Lung (tissue), 17 donors: ENCODE measurements at places on chromosomes 4 and X. TPM values are rescaled to one million over a fixed set of nuclear protein-coding genes. Genes with fewer than 3 reads are reported as not detected.

DNA sequence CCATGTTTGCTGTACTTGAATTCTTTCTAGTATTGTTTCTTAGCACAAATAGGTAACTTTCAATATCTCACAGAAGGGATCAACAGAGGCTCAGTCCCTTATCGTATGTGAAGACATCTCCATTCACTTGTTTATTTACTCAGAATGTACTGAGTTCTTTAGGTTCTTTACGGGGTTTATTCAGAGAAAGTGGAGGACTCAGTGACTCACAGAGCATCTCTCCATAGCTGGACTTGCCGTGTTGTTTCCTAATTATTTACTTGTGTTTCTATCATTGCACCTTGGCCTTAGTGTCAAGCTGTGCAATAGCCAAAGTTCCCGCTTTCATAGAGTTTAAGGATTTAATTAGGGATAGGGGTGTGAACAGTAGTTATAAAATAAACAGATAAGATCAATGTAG, 57.1 kb downstream of the RHOH start:
- no peak for DNase-seq

NPY5R gene
- polyA plus RNA-seq, result 0.10 TPM

- no peak for DNase-seq
These were observed 57.9 kb upstream of the HPSE start for GRCh38 chr4:83392562-83392961.

DNA sequence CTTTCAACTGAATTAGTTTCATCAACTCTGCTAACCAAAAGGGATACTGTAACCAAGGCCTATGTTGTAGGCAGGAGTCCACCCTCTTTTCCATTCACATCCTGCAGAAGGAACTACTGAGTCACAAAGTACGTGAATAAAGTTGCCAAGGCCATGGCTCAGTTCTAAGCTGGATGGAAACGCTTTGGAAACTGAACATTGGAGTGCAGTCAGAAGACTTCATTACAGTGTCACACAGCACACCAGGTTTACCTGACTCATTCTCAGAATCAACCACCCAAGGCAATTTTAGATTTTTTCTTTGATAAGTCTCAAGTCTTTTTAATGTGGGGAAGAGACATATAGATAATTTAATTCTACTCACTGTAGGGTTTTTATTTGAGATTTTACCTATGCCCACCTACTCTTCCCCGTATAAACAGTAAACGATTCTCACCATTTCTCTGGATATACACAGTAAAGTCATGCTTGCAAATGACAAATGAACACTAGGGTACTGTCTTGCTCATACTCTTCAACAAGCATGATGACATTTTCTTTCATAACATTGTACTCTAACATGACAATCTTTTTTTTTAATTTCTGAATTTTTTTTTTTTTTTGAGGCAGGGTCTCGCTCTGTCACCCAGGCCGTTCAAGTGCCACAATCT, 58.9 kb upstream of the RBM47 start:
- no peak for DNase-seq

DNA sequence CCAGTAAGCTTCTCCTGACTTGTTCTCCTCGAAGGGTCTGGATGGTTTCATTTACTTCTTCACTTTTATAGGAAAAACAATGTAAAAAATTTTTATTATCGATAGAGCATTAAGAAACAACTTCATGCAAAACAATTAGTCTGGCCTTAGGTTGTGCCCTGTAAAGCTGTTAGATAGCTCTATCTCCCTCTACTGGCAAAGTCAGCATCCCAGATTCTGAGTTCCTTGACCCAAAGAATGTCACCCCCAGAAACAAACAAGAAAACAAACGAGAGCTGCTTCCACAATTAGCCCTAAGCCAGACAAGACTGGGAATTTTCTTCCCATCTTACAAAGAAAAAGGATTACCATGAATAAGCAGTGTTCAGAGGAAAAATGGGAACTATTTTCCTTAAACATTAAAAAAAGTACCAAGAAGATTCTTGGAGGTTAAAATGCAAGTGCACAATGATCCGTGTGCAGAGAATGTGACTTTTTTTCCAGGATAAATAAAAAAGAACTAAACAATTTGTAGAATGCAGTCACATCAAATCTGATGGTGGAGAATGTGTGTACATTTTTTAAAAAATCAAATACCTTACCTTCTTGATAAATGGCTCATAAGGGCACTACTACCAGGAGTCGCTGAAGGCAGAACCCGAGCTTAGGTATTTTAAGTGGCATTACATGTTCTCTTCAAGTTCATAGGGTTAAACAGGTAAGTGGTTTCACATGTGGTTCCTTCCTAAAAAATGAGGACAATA, 293.2 kb downstream of the FBXO8 start:
- peak; percentile 13 for DNase-seq

L1CAM gene
- 0.20 TPM for polyA plus RNA-seq

- no peak for DNase-seq
These were observed 242.2 kb downstream of the PDGFC start for GRCh38 chr4:156729416-156729815.

GRCh38 chr4:30744957-30745640, 24.9 kb downstream of the PCDH7 start:
- no peak for DNase-seq

- no peak for DNase-seq
These were observed 22.3 kb upstream of the XPNPEP2 start for GRCh38 chrX:129716507-129716906.

FGG gene
- 32.8 TPM for polyA plus RNA-seq

LONRF3 gene
- polyA plus RNA-seq, result 7.2 TPM

SPP1 gene
- polyA plus RNA-seq, result 5.4 TPM

- DNase-seq, result peak; percentile 26
These were observed 908 bp upstream of the TLR6 start for GRCh38 chr4:38857354-38858096.

DNA sequence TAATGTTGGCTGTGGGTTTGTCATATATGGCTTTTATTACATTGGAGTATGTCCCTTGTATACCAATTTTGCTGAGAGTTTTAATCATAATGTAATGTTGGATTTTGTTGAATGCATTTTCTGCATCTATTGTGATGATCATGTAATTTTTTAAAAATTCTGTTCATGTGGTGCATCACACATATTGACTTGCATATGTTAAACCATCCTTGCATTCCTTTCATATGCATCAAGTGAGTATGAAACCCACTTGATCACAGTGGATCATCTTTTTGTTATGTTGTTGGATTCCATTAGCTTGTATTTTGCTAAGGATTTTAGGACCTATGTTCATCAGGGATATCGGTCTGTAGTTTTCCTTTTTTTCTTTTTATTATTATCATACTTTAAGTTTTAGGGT, 12.1 kb downstream of the HEPH start:
- no peak for DNase-seq

DNA sequence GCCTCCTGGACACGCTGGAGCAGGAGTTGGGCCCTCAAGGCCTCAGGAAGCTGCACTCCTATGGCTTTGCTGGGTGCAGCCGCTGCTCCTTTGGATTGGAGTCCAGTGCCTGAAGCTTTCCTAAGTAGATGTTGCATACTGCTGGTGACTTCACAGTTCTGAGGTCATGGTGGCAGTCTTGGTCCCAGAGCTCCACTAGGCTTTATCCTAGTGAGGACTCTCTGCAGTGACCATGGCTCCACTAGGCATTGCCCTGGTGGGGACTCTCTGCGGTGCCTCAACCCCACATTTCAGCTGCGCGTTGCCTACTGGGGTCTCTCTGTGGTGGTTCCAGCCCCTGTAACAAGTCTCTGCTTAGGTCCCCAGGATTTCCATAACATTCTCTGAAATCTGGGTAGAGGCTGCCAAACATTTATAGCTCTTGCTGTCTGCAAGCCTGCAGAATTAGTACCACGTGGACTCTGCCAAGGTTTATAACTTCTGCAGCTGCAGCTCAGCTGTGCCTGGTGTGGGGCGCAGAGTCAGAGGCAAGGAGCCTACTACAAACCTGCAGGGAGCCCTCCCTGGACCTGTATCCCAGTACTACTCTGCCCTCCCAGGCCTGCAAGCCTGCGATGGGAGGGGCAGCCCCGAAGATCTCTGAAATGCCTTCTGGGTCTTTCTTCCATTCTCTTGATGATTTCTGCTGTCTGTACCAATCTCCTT, 46.0 kb upstream of the NFKB1 start:
- peak; percentile 72 for DNase-seq

GRCh38 chrX:20743046-20743445, 476.3 kb upstream of the RPS6KA3 start:
- peak; percentile 38 for DNase-seq

DNA sequence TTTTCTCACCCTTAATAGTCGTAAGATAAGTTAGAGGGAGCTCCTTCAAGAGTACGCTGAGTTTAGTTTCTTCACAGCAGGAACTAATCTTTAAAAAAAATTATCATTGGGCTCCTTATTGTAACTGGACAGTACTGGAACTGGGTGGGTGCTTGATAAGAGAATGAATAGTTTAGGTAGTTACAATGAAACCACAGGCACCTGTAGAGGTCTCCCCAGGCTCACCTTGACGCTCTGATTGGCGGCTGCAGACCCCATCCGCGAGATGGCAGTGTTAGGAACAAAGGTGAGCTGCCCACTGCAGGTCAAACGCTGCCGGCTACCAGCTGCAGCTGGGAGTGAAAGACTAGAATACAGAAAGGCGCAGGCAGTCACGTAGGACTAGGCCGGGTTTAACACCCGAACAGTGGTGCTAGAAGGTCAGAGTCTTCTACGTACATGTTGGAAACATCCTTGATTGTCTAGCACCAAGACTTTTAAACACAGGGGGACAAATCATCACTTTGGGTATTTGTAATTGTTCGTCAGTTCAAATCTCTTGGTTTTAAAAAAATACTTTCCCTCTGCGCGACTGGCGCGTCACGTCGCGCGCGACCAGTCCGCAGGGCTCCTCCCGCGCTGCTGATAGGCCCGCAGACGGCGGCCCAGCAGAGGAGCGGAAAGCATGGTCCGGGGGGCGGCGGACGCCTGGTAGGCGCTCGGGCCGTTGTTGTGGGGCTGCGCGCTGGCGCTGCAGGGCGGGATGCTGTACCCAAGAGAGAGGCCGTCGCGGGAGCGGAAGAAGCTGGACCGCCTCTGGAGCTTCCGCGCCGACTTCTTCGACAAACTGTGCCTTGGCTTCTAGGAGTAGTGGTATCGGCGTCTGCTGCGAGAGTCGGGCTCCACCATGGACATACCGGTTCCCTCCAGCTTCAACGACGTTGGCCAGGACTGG, 45.6 kb downstream of the SMARCA5 start:
- DNase-seq, result peak; percentile 88

GAGE1 gene
- not detected for polyA plus RNA-seq

- DNase-seq, result no peak
These were observed 10.8 kb upstream of the GAGE10 start for GRCh38 chrX:49292400-49293362.
